Activated naive CD8-positive, alpha-beta T cell treated with anti-CD3 and anti-CD28 coated beads for 36 hours (primary cell): ENCODE measurements at places on chromosomes 11 and 22.
A peak's percentile ranks its signal among the peaks of the same experiment; 100 is the strongest.

DNA sequence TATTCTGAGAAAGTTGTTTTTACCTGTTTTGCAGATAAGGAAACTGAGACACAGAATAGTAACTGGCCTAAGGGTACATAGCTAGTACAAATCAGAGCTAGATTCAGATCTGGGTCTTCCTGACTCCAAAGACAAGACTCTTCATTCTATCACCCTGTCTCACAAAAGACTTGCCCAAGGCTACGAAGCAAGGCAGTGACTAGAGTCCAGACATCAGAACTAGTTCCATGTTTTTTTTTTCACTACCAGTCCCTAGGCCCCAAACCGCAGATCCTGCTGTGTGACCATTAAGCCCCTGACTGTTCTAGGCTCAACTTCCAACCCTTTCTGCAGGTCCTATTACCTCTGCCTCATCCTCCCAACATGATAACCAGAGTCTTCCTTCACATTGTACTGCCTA is 1.5 kb downstream of the BACE1-AS start:
- DNase-seq: no peak

DNA sequence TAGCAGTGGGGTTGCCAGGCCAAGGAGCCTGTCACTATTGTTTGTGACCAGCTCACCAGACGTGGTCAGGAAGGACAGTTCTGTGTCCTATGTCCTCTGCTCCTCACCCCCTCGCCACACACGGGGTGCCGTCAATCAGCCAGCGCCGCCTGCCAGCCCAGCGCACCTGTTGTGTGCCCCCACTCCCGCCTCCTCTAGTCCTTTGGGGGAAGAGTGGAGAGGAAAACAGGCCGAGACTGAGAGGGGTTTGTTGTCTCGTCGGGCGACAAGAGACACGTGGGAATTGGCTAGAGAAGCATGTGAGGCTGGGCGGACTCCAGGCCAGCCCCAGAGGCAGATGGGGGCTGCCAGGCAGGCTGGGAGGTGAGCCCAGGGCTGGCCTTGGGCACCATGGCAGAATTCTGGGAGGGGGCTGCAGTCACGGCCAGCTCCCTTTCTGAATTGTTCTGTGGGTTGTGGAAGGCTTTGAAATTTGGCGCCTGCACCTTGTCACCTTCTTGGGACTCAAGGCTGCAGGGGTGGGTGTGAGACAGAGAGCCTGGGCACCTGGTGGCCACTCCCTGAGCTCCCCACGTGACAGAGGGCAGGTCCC is 3.1 kb upstream of the KCNQ1OT1 start:
- no peak for DNase-seq

- DNase-seq: no peak
These were observed 86.9 kb downstream of the UBASH3B start for GRCh38 chr11:122742301-122743018.

GRCh38 chr22:49928555-49929210 is 10.2 kb downstream of the CRELD2 start:
- no peak for DNase-seq

DNA sequence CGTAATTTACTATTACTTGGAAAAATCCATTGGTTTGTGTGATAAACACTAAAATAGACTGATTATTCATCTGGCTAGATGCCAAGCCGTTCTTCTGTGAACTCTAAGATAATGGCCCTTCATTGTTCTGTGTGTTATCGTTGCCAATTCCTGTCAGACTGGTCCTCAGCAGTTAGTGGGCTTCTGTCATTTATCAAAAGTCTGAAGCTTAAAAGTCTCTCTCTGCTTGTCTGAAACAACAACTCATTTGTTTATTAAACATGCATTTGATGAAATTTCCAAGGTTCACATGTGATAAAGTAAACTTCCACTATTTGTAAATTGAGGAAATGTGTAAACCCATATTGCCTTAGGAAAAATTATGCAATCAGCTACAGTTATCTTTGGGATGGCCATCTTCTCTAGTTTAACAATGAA is 21.1 kb upstream of the RDX start:
- DNase-seq: no peak

- no peak for DNase-seq
These were observed 46.4 kb downstream of the APOL1 start for GRCh38 chr22:36299295-36299694.

GRCh38 chr22:44638971-44639760 is 62.8 kb upstream of the PRR5 start:
- DNase-seq: no peak

DNA sequence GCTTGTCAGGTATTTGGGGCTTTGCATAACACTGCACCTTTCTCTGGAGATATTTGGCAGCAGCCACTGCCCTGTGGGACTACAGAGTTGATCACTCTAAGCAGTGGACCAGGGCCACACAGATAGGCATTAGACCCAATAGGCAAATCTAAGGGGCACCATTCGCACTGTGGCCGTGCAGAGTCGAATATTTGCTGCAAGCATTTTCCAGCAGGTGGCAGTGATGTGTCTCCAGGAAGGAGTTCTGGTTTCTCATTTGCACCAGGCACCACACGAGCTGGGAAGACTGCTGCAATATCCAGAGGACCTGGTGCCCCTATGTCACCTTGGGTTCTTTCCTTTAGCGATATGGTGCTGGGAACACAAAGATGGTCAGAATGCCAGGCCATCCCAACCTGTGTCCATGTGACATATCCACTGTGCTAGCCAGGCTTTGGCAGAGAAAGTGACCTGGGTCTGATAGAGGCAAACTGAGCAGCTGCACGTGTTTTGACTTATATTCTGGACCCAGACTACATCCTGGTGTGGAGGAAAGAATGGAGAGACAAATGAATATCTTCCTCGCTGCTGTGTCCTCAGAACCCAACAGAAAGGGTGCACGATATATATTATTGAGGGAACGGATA is 318.7 kb downstream of the BUD13 start:
- peak; percentile 12 for DNase-seq

DNA sequence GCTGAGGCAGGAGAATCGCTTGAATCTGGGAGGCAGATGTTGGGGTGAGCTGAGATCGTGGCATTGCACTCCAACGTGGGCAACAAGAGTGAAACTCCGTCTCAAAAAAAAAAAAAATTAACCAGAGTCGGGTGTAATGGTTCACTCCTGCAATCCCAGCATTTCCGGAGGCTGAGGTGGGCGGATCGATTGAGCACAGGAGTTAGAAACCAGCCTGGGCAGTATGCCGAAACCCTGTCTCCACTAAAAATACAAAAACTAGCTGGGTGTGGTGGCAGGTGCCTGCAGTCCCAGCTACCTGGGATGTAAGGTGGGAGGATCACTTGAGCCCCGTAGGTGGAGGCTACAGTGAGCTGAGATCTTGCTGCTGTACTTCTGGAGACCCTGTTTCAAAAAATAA is 1.5 kb downstream of the RANGAP1 start:
- DNase-seq: no peak

DNA sequence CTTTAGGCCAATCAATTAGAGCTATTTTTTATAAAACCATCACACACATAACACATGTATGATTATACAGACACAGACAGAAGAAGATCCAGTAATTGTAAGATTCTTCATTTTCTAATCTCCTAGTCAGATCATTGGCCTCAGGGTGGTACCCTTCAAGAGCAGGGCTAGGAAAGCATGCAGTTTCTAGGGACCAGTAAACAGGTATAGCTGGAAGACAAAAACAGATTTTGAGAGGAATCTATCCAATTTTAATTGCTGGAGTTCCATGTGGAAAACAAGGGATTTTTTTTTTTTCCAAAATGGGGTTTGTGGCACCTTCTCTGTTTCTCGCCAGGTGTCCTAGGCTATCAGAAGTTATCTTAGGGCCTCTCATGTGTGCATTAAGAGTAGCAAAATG is 29.6 kb downstream of the METTL15 start:
- DNase-seq: no peak

DNA sequence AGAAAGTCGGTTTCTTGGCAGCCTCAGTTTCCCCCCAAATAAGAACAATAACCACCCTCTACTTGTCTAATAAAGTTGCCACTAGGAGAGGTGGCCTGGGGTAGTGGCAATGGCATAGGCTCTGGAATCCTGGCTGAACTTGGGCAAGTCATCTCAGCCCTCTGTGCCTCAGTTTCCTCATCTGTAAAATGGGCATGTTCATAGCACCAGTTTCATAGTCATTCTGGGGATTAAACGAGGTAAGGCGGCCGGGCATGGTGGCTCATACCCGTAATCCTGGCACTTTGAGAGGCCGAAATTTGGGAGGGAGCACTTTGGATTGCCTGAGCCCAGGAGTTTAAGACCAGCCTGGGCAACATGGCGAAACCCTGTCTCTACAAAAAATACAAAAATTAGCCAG is 63.0 kb downstream of the SGSM1 start:
- DNase-seq: no peak

GRCh38 chr11:112226831-112227401 is 688 bp downstream of the PTS start:
- no peak for DNase-seq

GRCh38 chr11:60372767-60373166 is 5.6 kb upstream of the MS4A7 start:
- no peak for DNase-seq

DNA sequence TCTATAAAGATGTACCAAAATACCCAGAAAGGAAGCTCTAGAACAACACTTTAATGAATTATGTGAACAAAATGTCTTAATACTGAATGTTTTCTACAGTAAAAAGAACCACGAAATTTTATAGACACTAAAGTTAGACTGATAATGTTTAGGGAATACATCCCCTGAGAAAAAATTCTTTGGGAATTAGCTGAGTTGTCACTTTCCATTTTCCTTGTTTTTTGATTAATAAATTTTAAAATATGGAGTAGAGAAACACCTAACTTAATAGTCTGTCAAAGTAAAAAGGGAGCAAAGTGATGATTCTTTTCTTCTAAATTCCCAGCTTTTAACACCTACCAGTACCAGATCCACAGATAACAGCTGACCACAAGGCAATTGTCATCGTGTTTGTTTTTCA is 23.1 kb upstream of the SCN3B start:
- no peak for DNase-seq

GRCh38 chr22:22571429-22571828 is 12.4 kb upstream of the PRAME start:
- no peak for DNase-seq

DNA sequence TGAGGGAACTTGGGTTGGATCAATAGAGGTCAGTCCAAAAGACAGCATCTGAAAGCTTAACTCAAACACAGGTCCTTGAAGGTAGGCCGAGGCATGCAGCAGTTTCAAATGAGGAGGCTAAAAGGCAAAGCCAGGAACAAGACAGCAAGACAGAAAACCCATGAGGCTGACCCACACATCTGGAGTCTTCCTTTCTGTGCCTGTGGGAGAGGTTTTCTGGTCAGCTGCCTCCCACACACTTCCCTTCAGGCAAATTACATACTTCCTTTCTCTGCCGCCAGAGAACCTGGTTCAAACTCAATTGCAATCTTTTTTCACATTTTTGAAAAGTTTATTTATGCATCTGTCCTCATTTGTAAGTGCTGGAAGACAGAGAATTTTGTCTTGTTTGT is 29.8 kb upstream of the CRTAM start:
- peak; percentile 28 for DNase-seq

DNA sequence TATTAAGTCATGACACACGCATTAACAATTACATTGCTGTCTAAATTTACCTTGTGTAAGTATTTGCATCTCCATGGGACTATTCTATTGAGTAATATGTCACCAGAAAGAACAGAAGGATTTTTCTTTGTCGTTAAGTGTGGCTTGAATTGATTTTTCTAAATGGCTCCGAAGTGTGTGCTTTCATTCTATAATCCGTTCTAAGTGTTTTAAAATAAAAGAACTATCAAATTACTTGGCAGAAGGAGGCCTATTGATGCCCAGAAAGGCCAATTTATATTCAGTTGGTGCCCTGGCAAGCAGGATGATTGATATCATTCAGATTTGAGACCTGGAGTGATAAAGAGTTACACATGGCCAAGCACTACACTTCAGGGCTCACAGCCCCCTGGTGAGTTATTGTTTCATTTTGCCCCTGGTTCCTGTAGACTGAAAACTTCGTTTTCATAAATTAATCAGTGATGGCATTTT is 538.9 kb upstream of the ANO5 start:
- no peak for DNase-seq

GRCh38 chr11:122343210-122343609 is 227.2 kb upstream of the BLID start:
- DNase-seq: no peak

DNA sequence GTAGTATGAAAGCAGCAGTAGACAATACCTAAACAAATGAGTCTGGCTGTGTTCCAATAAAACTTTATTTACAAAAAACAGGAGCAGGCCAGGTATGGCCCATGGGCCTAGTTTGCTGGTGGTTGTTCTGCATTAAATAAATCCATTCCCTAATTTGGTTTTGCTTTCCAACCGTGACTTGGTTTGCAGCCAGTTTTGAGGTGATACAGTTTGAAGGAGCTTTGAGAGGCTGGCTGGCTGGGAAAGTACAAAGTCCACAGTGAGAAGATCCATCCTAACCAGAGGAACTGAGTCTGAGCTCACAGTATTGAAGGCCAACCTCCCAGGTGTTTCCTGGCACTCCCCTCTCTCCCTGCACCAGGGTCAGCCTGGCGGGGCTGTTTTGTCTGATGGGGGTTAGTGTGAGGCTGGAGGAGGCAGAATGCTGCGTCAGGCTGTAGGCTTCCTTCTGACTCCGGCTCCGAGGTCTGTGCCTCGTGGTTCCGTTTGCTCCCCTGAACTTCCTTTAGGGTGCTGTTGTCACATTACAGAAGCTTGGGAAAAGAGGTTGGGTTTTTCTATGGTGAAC is 129.5 kb downstream of the MICAL2 start:
- DNase-seq: no peak

DNA sequence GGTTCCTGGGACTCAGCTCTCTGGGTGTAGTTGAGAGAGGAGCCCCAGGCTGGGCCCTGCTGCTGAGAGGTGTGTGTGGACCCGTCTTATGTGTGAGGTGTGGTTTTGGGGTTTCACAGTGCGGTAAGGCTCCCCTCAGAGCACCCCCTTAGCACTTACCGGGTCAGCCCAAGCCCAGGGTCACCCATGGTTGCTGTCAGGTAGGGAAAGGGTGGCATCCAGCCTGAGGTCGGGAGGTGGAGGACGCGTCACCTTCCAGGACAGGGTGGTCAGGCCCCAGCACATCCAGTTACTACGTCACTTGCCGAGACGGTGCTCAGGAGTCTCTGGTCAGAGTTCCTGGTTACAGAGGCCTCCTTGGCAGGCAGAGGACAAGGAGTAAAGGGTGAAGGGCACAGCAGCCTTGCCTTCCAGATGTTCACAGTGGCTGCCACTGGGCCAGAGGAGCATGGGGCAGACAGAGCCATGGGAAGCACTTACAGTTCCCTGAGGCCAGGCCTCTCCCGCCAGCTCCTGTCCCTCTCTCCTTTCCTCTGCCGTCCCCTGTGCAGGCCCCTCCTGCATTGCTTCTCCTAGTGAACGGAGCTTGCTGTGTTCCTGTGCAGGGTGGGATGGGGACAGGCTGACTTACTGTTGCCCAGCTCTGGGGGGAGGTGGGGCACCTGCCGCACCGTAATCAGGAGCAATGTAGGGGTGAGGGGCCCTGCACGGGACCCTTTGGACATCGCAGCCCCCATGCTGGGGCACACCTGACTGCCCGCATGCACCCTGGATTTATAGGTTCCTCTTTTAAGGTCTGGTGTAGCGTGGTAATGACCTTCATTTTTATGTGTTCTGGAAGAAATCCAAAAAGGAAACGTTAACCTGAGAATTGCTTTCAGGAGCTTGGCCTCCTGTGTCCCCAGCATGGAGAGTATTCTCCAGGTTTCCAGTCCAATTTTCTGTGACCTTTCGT is 285.9 kb downstream of the TBC1D22A start:
- DNase-seq: no peak

- no peak for DNase-seq
These were observed 41.8 kb upstream of the KCNQ1OT1 start for GRCh38 chr11:2741377-2742131.

- DNase-seq: no peak
These were observed 7.3 kb downstream of the SIDT2 start for GRCh38 chr11:117185736-117186430.
